HT-29 (cell line): ENCODE measurements at places on chromosomes 7 and 10.

GRCh38 chr7:127768241-127768640 lies 116.2 kb downstream of the SND1 start:
- no peak for DNase-seq

GRCh38 chr7:76220185-76221057 lies 18.7 kb downstream of the SRRM3 start:
- DNase-seq, result peak; percentile 56

DNA sequence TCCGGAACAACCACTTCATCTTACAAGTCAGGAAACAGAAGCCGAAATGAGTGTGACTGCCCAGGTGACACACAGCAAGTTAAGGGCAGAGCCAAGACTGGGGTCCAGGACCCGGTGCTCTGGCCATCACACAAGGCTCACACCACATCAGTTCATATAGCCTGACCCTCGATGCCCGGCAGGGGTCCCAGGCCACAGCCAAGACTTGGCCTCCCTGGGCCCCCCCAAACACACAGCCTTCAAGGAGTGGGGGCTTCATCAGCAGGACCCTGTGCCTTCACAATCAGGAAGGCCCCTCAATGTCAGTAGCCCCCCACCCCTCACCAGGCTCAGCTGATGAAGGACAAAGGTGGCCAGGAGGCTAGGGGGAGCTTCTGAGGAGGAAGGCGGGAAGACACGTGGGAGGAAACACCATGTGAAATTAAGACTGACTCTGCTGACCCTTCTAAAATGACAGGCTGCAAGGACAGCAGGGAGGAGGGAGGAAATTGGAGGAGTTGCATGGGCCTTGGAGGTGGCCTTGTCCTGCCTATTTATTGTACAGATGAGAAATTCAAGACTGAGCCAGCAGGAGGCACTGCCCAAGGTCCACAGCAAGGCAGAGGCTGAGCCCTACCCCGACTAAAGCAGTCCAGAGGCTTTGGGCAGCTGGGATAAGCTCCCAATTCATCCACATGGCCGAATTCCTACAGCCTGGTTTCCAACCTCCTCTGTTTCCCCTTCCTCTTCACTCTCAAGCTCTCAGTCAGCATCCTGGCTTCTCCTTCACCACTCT lies 216.1 kb upstream of the ZMIZ1 start:
- peak; percentile 33 for DNase-seq

DNA sequence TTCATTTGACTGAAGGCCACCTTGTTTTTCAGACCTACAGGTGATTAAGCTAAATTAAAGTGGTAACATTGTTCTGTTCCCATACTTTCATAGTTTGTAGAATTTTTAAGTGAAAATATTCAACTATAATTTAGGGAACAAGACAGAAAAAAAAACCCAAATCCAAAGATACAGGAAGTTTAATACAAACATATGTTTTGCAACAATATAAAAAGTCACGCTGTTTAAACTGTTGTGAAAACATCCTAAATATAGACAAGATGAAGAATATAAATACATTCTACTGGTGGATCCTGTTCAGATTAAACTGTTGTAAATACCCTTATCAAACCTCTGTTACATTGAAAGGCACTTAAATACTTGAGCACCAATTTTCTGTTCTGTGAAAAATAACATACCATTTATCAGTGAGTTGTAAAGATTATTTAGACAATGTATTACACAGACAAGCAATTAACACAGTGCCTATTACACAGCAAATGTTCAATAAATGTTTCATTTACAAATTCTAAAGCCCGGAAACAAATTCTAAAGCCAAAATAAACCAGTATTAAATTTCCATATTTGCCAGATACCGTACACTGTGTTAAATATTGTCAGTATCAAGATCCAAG lies 14.2 kb downstream of the ASZ1 start:
- no peak for DNase-seq

GRCh38 chr10:6567884-6568283 lies 12.2 kb downstream of the PRKCQ start:
- no peak for DNase-seq

- DNase-seq, result no peak
These were observed 18.7 kb upstream of the ITGA8 start for GRCh38 chr10:15738270-15738925.

- DNase-seq, result no peak
These were observed 249.2 kb downstream of the PLXNA4 start for GRCh38 chr7:132326878-132327589.

DNA sequence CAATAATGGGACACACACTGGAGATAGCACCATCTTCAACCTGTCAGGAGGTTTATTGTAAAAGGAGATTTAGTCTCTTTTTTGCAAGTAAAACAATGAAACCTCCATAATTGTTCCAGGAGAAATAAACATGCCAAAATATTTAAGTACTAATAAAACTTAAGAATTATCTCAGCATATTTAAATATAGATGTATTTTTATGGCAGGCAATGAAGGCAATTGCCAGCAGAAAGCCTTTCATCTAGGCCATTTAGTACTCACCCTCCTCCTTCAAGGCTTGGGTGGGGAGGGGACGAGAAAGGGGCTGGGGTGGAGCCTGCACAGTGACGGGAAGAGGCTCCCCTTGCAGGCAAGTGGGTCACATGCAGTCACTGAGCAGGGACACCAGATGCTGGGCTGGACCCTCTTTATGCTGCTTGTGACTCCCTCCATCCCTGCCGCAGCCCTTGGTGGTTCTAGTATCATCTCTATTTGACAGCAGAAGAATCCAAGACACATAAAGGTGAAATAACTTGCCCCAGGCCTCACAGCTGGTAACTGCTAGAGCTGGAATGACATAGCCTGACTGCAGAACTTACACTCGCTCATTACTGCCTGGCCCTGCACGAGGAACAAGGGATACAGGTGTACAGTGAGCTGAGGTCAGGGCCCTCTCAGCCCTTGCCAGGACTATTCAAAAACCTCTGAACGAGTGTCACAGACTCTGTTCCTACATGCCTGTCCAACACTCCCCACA lies 449.5 kb upstream of the ZMIZ1 start:
- no peak for DNase-seq

DNA sequence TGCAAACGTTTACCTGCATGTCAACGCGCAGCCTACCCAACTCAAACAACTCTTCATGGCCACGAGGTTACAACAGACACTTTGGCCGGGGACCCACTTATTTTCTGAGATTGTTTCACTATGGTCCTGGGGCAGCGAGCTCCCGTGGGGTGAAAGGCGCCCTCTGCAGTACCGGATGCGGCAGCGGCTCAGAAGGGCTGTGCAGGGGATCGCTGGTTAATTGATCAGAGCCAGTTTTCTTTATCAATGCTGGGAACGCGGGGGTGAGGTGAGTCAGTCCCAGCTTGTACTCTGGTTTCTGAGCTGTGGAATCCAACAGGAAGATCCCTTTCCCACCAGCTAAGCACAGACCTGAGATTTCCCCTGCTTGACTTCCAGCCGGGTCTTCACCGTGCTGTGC lies 366.5 kb upstream of the KLF6 start:
- DNase-seq, result no peak

- no peak for DNase-seq
These were observed 43.8 kb downstream of the GRB10 start for GRCh38 chr7:50738932-50739331.

- DNase-seq, result no peak
These were observed 6.3 kb upstream of the CDH23 start for GRCh38 chr10:71390461-71390835.

GRCh38 chr10:31133251-31133791 lies 101.7 kb upstream of the ZNF438 start:
- no peak for DNase-seq
